Stimulated activated CD4-positive, alpha-beta T cell treated with anti-CD3 and anti-CD28 coated beads, Interleukin-1b, Interleukin-23, amount 100 ng/mL, for 24 hours (primary cell): ENCODE measurements at places on chromosomes 6 and 20.
A peak's percentile ranks its signal among the peaks of the same experiment; 100 is the strongest.

GRCh38 chr6:31661262-31662123 lies 915 bp upstream of the C6orf47 start:
- no peak for DNase-seq

- DNase-seq: no peak
Observed at GRCh38 chr6:43613721-43614395, 15.2 kb downstream of the GTPBP2 start.

DNA sequence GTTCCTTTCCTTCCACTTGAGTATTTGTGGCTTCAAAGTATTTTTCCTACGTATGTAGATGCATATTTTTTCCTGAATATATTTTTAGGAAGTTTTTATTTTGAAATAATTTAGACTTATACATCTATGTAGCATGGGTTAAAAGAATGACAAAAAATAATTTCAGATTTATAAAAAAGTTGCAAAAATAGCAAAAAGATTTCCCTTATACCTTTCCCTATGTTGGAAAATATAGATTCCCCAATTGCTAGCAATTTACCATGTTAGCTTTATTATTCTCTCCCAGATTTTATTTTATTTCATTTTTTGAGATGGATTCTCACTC lies 69.8 kb downstream of the SCAND1 start:
- no peak for DNase-seq

GRCh38 chr20:9458138-9458796 lies 56.1 kb upstream of the LAMP5 start:
- DNase-seq: no peak

DNA sequence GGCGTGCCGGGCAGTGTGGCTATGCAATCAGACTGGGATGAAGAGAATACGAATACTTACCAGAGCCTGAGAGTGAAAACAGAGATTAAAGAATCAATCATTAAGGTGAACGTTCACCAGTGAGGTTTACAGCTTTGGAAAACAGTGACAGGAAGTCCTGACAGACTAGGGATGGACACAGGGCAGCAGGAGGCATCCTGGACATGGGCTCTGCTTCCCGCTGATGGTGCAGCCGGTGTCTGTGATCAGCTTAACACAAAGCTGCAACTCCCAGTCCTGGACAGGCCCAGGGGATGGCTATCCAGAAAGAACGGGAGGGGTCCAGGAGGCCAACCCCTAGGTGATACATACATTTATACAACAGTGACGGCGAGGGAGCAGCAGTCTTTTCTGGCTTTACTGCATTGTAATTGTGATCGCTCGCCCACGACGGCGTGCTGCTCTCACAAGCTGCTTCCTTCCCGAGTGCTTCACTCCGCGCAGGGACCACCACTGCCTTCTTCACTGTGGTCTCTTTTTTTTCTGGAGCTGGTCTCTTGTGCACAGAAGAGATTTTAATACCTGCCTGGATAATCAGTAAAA lies 20.7 kb downstream of the DIDO1 start:
- no peak for DNase-seq

DNA sequence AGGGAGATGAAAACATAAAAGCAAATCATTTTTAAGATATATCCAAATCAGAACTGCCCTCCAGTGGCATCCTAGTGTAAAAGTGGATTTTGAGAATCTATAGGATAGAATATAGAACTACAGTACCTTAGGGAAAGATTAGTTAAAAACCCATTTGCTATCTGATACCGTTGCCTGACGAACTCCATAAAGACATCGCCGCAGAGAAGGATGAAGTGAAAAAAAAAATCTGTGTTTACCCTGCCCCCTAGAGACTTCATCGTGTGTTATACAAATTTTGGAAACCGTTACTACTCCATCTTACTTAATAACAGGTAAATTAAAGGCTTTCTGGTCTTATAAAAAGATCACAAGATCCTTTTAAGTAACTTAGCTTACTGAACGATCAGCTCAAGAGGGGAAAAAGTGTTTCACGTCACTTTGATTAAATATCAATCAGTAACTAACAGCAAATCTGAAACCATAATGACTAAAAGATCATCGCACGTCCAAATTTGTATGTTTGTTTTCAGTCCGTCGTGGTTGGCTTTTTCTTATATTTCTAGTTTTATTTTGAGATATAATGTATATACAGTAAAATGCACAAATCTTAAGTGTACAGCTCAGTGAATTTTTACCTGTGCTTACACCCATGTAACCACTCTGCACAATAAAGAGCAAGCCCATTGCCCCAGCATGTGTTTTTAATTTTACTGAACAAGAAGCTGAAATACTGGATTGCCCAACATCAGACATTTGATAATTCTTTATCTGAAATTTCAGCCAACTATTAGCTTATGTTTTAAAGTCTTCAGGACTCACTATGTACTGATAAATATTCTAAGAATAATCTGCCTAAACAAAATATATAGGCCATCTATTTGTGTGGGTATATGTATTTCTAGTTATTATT lies 881 bp upstream of the MCM3 start:
- no peak for DNase-seq

DNA sequence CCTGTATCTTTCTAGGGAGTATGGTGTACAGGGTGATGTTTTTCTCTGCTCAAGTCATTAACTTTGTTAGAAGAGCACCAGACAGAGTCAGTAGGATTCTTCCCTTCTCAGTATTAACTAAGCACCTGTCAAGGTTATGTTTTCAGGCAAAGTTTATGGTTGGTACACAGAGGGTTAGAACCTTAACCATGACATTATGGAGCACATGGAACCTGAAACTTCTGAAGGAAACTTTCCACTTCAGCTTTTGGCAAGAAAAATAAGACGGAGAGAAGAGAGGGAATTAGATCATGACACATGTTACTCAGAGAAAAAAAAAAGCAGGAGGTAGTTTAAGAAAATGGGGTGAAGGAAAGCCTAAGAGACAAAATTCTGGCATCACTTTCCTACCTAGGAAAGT lies 112.9 kb upstream of the PDE7B start:
- no peak for DNase-seq

- no peak for DNase-seq
Observed at GRCh38 chr20:5945963-5946362, 4.4 kb downstream of the TRMT6 start.

DNA sequence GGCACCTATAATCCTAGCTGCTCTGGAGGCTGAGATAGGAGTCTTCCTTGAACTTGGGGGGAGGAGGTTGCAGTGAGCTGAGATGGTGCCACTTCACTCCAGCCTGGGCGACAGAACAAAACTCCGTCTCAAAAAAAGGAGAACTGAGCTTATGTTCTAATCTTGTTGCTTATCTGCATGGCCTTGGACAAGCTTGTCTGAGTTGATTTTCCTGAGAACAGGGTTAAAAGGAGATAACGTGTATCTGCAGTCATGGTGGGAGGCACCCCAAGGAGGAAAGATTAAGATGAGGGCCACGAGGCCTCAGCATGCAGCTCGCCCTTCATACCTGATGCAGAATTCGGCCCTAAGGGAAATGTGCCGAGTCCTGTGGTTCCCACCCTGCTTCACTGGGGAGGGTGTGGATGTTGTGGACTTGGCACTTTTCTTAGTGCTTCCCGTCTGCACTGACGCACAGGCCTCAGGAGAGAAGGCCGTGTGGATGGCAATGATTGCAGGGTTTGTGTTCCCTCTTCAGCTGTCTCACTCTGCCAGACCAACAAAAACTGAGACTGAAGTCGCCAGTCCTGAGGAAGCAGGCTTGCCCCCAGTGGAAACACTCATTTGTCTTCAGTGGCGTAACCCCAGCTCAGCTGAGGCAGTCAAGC lies 56.3 kb downstream of the EZR start:
- DNase-seq: no peak

- no peak for DNase-seq
Observed at GRCh38 chr20:12166053-12166717, 248.5 kb downstream of the BTBD3 start.

- peak; percentile 71 for DNase-seq
Observed at GRCh38 chr6:90294989-90295853, 1.4 kb downstream of the BACH2 start.

- DNase-seq: no peak
Observed at GRCh38 chr6:129704708-129705107, 5.3 kb downstream of the ARHGAP18 start.

DNA sequence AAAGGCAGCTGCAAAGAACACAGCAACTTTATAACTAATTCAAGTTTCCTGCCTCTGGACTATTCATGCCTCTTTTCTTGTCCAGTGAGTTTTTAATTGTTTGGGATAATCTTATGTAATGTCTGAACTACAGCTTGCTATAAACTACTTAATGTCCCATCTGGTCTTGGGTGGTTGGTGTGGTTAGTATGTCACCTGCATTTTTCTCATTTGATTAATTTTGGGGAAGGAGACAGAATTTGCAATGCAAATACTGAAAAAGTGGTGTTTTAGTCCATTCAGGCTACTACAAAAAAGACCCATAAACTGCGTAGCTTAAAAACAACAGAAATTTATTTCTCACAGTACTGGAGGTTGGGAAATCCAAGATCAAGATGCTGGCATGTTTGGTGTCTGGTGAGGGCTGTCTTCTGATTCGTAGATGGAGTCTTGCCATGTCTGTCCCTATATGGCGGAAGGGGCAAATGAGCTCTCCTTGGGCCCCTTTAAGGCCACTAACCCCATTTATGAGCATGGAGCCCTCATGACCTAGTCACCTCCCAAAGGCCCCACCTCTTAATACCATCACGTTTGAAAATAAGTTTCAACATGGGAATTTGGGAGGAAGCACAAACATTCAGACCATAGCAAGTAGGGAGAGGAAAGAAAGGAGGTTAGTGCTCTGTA lies 22.4 kb downstream of the RNF8 start:
- DNase-seq: no peak

GRCh38 chr6:70113171-70113570 lies 189.7 kb downstream of the COL9A1 start:
- DNase-seq: no peak

GRCh38 chr6:24910331-24910960 lies 25.3 kb downstream of the RIPOR2 start:
- no peak for DNase-seq

GRCh38 chr20:6519556-6519955 lies 247.9 kb upstream of the BMP2 start:
- no peak for DNase-seq

DNA sequence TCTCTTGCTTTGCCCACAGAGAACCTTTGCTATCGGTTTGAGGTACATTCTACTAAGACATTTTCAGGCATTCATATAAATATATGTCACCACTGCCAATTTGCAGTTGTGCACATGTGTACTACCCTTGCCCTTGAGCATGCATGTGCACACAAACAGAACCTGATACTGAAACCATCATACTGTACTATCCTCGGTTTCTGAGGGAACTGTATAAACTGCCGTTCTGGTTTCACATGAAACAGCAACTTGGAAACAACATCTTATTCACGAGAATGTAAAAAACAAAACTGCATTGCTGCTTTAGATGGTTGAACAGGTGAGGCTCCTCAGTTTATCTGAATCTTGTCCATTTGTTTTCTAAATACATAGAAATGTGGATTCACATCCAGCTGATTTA lies 151.2 kb upstream of the TMEM170B start:
- DNase-seq: no peak

- no peak for DNase-seq
Observed at GRCh38 chr6:44942201-44942600, 385.9 kb upstream of the RUNX2 start.

GRCh38 chr20:46688151-46689081 lies 828 bp downstream of the TP53RK start:
- DNase-seq: no peak

GRCh38 chr6:158803733-158804143 lies 15.4 kb downstream of the EZR start:
- DNase-seq: no peak
